Upper lobe of right lung (tissue), 1 donor: ENCODE measurements at places on chromosomes 3 and 15. TPM values are rescaled to one million over a fixed set of nuclear protein-coding genes. Genes with fewer than 3 reads are reported as not detected.
A peak's percentile ranks its signal among the peaks of the same experiment; 100 is the strongest.

Gene CIAO2A
- 54.9 TPM for total RNA-seq

- DNase-seq: no peak
Observed at GRCh38 chr3:155442072-155442471, 148.6 kb upstream of the STRIT1 start.

- no peak for DNase-seq
Observed at GRCh38 chr3:140834266-140835037, 107.2 kb upstream of the SLC25A36 start.

DNA sequence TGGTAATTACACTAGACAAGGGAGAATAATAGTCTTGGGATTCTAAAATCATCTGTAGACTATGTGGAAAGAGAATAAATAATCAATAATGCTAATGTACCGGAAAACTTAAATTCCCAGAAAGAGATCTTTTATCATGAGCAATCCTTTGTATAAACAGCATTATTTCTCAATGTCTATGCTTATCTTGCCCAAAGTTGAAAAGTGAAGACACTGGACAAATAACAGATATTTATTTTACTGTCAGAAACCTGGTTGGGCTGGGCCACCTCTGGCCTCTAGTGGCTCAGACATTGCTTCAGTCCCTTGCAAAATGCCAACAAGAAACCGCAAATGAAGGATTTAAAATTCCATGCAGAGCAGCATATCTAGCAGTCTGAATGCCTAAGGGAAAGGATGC, 409.9 kb downstream of the FHIT start:
- no peak for DNase-seq

DNA sequence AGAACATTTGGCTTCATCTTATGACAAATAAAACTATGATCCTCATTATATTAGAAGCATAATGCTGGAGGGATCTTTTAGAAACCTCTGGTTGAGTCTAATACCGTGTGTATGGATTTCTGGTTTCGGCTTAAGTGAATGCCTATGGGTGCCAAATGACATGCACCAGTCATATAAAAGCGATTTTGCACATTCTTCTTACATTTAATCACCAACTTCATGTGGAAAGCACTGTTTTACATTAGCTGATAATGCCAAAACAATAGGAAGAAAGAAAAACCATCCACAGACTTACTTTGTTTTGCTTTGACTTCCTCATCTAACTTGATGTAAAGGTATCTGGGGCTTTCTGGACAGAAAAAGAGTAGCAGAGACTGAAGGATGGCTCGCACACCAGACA, 20.9 kb downstream of the SLC2A2 start:
- no peak for DNase-seq

- no peak for DNase-seq
Observed at GRCh38 chr3:111919370-111920065, 59.3 kb upstream of the ABHD10 start.

DNA sequence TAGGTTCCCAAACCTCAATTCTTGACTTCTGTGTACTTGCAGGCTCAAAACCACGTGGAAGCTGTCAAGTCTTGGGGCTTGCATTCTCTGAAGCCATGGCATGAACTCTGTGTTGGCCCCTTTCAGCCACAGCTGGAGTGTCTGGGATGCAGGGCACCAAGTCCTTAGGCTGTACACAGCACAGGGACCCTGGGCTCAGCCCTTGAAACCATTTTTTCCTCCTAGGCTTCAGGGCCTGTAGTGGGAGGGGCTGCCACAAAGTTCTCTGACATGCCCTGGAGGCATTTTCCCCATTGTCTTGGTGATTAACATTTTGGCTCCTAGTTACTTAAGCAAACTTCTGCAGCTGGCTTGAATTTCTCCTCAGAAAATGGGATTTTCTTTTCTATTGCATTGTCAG, 135.4 kb downstream of the ATG7 start:
- DNase-seq: no peak

Gene EDEM1
- 88.6 TPM for total RNA-seq

- DNase-seq: no peak
Observed at GRCh38 chr15:58597943-58598828, 151.3 kb downstream of the ADAM10 start.

DNA sequence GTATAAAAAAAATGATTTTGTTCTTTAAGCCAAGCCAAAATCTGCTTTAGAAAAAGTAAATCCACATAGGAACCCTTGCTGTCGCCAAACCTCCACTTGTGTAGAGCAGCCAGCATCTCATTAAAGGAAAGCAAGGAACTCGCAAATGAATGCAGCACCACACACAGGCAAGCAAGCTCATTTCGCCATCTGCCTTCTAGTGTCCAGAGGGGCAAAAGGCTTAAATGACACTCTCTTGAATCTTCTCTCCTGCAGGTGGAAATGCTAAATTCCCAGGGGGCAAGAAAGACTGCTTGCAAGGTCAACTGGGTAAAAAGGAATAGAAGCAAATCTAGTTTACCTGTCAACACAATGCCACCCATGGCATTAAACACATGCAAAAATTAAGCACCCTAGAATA, 2.4 kb downstream of the MB21D2 start:
- no peak for DNase-seq

Gene C3orf85
- total RNA-seq: not detected

GRCh38 chr15:72113347-72114031, 4.5 kb downstream of the MYO9A start:
- DNase-seq: no peak

DNA sequence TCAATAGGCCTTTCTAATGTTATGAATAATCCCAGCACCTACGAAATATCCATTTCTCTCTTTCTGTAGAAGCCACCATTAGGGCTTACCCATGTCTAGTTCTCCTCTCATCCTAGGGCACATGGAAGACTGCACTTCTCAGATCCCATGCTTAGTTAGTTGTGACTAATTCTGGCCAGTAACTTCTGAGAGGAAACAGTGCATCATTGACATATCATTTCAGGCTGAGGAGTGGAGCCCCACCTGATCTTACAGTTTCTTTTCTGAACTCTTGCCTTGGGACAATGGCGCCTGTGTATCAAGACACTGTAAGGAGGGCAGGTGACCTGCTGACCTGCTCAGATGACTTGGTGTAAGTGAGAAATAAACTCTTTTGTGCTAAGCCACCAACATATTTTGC, 39.4 kb upstream of the TBL1XR1 start:
- no peak for DNase-seq

- peak; percentile 16 for DNase-seq
Observed at GRCh38 chr15:84804005-84804900, 12.9 kb upstream of the ALPK3 start.

DNA sequence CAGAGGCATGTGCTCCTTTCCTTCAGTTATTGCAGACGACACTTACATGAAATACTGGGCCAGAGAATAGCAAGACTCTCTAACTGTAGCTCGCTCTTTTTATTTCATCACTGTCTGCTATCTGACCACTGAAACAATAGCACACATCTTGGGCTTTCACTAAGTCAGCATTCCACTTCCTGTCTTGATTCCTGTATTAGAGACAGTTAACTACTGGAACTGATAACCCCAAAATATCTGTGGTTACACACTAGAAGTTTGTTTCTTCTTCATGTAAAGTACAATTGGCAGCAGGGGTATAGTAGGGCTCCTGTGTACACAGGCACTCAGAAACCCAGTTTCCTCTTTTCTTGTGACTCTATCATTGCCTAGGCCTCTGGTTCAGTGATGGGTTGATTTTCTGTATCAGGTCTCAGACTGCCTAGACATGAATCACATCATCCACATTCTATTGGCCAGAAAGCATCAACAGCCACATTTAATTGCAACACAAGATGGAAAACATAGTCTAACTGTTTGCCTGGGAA, 230.2 kb upstream of the CD96 start:
- DNase-seq: no peak

GRCh38 chr15:75673426-75674235, 25.9 kb downstream of the SNX33 start:
- DNase-seq: peak; percentile 81

Gene SENP5
- 27.7 TPM for total RNA-seq

Gene PRTG
- 8.6 TPM for total RNA-seq

GRCh38 chr3:156273111-156273694, 152.8 kb downstream of the KCNAB1 start:
- no peak for DNase-seq

- no peak for DNase-seq
Observed at GRCh38 chr3:23294770-23295387, 91.8 kb downstream of the UBE2E2 start.

- DNase-seq: no peak
Observed at GRCh38 chr3:129399895-129400357, 28.5 kb downstream of the EFCAB12 start.

Gene PLXND1
- total RNA-seq: 284 TPM

Gene WNT7A
- 6.6 TPM for total RNA-seq

DNA sequence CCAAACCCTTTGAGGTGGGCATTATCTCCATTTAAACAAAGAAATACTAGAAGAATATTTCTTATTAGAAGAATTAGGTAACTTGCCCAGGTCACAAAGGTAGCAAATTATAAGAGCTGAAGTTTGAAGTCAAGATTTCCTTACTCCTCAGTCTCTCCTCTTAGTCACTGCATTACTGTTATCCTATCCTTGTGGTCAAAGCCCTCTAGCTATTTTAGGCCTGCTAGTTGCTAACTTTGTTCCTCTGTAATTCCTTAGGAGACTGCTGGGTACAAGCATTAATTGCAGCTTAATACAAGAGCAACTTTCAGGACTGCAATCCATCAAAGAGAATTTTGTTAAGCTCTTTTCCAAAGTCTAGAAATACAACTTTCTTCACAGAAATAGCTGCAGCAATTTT, 528.2 kb downstream of the ZIC1 start:
- DNase-seq: no peak

Gene SRGAP3
- total RNA-seq: 3.2 TPM

DNA sequence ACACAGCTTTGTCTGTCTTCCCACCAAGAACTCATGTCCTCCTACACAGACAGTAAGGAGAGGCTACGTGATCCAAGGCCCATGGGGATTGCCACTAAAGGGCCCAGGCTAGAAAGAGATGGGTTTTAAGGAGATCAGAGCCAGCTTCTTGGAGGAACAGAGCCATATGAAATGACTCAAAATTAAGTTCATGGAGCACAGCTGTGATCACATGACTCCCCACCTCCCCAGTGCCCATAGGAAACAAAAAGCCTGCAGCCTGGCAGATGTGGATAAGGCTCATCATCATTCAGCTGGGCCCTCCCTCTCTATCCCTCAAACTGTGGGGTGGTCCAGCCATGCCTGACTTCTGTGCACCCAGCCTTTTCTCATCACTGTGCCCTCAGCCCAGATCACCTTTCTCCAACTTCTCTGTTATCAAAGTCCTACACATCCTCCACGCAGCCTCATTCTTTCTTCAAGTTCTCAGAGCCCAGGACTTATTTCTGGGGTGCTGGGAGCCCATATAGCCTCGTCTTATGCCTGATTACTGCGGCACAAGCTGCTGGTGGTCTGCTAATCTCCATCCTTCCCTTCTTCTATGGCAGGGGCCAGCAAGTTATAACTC, 137.6 kb downstream of the SMAD6 start:
- DNase-seq: peak; percentile 4

GRCh38 chr15:58724466-58724865, 25.0 kb downstream of the ADAM10 start:
- no peak for DNase-seq

Gene SNRPN
- 91.1 TPM for total RNA-seq

DNA sequence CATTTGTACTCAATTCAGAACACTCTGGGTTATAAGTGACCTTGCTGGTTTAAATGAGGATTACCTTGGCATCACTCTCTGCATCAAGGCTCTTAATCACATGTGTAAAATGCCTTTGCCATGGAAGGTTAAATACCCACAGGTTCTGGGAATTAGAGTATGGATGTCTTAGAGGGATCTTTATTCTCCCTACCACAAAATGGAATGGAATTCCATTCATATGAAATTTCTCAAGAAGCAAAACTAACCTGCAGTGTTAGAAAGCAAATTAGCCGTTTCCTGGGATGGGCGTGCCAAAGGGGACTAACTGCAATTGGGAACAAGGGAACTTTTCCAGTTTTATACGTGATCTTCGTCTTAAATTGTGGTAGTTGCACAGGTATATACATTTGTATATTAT, 39.8 kb downstream of the TBL1XR1 start:
- no peak for DNase-seq

GRCh38 chr3:191549357-191549756, 88.4 kb downstream of the PYDC2 start:
- DNase-seq: no peak

GRCh38 chr3:57544181-57545125, at the start of gene DNAH12:
TSS of gene DNAH12 (minus strand) at chr3:57544344. CDS start at chr3:57542870, 1,474 bp downstream.
- DNase-seq: peak; percentile 75

Gene MKRN3
- 2.5 TPM for total RNA-seq

- peak; percentile 60 for DNase-seq
Observed at GRCh38 chr3:127388427-127388826, 100.6 kb upstream of the PRR20G start.

Gene TRIM69
- total RNA-seq: 25.4 TPM

DNA sequence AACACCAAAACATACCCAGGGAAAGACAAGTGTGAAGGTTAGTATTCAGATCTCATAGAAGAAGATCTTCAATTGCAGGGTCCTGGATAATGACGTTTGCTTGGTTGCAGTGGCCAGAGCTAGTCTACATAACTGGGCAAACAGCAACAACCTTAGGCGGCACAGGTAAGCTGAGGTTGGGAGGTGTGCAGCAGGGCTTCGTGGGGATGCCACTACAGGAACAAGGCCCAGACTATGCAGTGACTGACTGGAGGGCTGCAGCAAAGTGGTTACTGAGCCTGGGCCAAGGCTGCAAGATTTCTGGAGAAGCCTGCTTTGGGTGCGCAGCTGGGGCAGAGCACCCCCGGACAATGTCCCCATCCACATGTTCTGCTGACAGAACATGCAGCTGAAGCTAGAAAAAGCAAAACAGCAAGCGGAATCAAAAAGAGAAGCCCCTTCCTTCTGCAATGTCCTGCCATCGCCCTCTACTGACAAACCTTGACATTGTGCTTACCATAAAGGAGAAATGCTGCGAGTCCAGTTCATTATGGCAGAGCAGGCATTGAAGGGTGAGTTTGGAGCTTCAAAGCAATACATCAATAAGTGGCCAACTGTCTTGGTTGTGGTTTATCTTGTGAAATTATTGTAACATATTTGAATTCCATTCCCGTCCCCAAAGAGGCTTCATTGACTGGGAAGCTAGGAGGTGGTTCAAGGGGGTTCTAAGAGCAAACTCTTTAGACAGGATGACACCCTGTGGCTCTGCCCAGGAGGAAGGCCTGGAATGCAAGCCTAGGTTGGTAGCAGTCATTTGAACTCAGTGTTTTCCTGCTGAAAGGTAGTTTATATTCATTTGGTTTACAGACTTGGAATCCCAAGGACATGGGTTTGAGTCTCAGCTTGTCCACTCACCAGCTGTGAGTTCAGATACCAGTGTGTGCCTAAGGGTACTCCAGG, 217.0 kb downstream of the PDCD6IP start:
- DNase-seq: no peak

DNA sequence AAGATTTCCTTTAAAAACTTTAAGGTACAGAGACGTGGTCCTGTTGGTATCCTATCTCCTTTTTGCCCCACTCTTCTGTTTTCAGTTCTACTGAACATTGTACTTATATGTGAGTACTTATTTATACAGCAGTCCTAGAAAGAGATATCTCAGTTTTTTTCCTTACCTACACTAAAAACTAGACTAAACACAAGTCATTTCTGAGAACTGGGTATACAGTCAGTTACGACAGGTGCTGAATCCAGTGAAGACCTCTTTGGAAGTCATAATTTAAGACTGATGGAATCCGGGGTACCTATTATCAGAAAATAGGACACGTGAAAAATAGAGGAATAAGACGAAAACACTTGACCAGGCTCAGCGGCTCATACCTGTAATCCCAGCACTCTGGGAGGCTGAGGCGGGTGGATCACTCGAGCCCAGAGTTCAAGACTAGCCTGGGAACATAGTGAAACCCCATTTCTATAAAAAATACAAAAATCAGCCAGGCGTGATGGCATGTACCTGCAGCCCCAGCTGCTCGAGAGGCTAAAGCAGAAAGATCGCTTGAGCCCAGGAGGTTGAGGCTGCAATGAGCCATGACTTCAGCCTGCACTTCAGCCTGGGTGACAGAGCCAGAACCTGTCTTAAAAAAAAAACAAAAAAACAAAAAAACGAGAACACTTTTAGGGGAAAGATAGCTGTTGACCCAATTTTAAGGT, 76.3 kb downstream of the KLHL25 start:
- DNase-seq: no peak
